Regular cardiac myocyte (primary cell): ENCODE measurements at places on chromosomes 3 and 15. TPM values are rescaled to one million over a fixed set of nuclear protein-coding genes. Genes with fewer than 3 reads are reported as not detected.

EPHB3 gene
- total RNA-seq: 0.38 and 3.1 TPM in 2 replicates

DBR1 gene
- 14.7 and 22.2 TPM in 2 replicates for total RNA-seq

GOLGA8J gene
- 0.28 TPM in 1 of 2 replicates, not detected in the other for total RNA-seq

PRR23B gene
- not detected in 2 replicates for total RNA-seq

NR1I2 gene
- 0.28 TPM in 1 of 2 replicates, not detected in the other for total RNA-seq

TM6SF1 gene
- 0.85 and 0.96 TPM in 2 replicates for total RNA-seq

KLF15 gene
- 0.38 and 1.7 TPM in 2 replicates for total RNA-seq

ABHD17C gene
- 7.5 and 12.1 TPM in 2 replicates for total RNA-seq

MITF gene
- total RNA-seq: 5.8 and 8.5 TPM in 2 replicates

LARP6 gene
- 49.0 and 65.0 TPM in 2 replicates for total RNA-seq
